Non-pigmented ciliary epithelial cell (primary cell): ENCODE measurements at places on chromosomes 1 and 21.
A peak's percentile ranks its signal among the peaks of the same experiment; 100 is the strongest.

GRCh38 chr1:171061425-171062143 lies 29.1 kb upstream of the FMO3 start:
- no peak for DNase-seq

DNA sequence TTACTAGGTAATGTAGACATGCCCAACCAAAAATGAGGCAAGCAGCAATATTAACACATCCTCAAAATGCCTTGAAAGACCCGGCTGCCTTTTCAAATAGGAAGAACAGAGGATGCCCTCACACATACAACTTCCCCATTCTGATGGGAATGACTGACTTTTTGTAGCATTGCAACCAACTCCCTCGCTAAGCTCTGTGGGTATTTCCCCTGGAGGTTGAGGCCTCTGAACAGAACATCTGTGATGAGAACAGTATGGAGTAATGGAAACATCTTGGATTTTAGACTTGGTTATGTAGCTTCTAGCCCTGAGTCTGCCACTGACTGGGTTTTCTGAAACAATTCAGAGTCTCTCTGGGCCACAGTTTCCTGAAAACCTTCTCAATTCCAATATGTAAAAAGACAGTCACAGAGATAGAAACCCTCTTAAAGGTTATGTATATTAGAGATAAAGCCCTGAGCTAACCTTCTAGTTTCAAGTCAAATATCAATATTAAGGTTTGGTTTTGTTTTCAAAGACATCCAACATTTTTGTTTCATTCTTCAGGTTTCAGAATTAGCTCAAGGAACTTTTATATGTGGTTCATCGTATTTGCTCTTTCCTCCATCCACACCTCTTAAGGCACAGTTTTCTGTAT lies 311.5 kb downstream of the SETD4 start:
- no peak for DNase-seq

GRCh38 chr1:240497908-240498307 lies 114.0 kb downstream of the GREM2 start:
- DNase-seq, result no peak

- no peak for DNase-seq
Observed at GRCh38 chr21:38600106-38600505, 101.8 kb upstream of the ERG start.

DNA sequence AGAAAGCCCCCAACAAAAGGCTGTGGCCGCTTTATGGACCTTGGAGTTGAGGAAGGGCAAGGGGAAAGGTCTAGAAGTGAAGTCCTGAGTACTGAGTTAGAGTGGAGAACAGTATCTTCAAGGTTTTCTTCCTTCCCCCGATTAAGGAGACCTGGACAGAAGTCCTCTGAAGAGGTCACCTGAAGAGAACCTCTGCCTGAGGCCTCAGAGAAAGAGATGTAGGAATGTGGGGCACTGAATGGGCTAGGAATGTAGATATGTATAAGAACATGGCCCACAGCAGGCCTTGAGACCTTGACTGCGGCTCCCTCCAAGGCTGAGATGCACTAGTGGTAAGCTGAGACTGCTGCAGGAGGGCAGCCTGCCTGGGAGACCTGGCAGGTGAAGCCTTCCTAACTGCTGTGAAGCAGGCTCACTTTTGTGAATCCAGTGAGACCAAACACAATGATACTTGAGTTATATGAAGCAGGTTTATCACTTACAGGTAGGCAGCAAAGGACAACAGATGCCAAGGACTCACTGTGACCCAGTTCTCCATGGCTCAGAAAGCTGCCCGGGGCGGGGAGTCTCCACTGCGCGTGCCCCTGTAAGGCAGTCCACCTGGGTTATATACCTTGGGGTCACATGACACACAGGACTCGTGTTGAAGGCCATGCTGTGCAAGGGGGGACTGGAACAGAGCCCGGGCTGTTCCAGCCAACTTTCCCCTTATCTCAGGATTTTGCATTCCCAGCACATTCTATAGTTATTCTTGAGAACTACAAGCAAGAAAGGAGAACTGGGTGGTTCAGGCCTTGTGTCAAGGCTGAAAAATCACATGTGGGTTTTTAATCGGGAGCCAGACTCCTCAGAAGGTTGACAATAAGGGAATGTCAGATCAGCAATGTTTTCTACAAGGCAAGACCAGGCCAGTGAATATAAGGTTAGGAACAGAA lies 78.8 kb upstream of the PPM1J start:
- no peak for DNase-seq

GRCh38 chr1:37741130-37741529 lies 23.8 kb downstream of the EPHA10 start:
- DNase-seq, result peak; percentile 20

DNA sequence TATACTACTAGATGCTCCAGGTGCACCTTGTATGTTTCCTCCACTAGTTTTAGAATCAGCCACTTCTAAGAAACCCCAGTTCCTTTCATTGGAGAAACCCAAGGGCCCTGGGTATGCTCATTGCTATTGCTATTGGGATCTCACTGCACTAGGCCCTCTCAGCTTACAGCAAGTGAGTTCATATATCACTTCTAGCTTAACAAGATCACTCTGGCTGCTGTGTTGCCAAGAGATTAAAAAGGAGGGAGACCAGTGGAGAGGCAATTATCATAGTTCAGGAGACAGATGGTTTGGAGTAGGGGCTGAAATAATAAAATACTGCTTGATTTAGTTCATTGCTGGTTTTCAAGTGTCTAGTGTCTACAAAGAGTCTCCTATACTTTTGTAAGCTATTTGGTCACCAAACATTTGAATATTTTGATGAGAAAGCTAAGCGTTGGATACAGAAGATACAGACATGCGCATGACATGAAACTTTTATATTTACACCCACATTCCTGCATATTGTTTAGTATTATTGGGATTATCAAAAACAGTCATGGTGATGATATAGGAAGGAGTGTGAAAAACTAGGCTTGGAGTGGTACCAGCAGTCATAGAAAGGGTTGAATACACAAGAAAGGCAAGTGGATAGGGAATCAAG lies 671.9 kb downstream of the ADGRL2 start:
- DNase-seq, result no peak

DNA sequence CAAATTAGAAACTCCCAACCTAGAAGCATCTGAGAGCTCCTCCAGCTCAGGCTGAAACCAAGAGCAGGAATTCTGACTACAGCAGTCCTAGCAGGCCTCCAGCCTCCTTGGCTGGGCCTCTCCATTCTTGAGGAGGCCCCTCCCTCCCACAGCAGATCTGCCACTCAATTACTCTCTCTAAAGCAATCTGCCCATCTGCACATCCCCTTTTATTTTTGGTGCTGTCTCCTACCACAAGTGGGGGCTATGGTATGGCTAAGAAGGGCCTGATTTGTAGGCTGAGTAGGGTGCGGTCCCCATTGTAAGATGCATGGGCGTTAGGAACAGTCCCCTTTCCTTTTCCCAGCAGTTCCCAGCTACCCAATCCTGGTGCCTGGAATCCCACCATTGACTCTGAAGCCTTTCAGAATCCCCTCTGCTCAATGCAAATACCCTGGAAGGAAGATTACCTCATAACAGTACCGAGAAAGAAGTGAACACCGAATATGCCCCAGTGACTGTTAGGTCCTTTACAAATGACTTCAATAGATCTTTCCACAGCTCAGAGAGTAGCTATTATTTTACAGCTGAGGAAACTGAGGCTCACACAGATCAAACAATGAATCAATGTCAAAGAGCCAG lies 11.6 kb upstream of the TTC39A start:
- no peak for DNase-seq

GRCh38 chr1:235920596-235921375 lies 54.1 kb upstream of the LYST start:
- no peak for DNase-seq

DNA sequence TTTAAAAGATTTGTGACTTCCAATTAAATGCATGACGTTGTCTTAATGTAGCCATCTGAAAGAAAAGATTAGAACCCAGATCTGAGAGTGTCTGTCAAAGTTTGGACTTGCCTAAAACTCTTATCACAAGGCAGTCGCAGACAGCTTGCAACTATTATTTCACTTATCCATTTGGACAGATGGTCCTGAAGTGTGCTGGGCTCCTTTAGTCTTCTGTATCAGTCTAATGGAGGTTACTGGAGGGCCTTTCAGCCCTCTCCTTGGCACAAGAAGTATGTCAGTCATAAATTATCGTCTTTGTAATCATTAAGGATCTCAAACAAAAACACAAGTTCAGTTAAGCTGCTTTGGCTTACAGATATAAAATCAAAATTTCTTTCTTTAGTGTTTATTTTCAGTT lies 15.5 kb downstream of the PROX1 start:
- DNase-seq, result no peak

GRCh38 chr1:228336308-228337030 lies 70.2 kb downstream of the TRIM11 start:
- no peak for DNase-seq

DNA sequence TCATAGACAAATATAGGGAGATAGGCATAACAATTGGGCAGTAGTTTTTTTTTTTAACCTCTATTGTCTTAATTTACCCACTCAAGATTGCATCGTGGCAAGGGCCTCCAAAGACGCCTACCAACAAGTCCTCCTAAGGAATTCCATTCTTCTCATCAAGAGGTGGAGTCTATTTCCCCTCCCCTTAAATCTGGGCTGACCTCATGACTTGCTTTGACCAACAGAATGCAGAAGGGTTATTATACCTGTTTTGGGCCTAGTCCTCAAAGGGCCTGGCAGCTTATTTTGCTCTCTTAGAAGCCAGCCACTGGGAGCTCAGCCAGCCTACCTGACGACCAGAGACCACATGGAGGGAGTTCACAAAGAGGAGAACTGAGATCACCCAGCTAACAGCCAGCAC lies 92.3 kb downstream of the COQ8A start:
- no peak for DNase-seq

GRCh38 chr21:42655796-42656770 lies 2.7 kb downstream of the PDE9A start:
- DNase-seq, result no peak

GRCh38 chr1:173433751-173434326 lies 43.3 kb upstream of the PRDX6 start:
- DNase-seq, result no peak

- DNase-seq, result no peak
Observed at GRCh38 chr1:70397013-70397412, 14.1 kb upstream of the CTH start.

DNA sequence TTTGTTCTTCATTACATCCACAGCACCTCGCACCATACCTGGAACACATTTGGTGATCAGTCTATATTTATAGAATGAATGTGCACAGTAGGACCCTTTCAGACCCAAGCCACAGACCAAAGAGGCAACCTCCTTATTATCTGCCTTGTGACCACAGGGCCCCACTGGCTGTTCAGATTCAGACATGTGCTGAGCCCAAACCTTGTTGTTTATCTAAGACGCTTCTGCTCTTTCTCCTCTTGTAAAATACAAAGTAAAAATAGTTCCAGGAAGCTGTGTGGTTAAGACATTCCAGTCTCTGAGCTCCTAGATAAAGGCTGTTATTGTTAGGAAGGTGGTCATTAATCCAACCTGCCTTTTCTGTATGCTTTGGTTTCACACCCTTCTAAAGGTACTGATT lies 3.6 kb upstream of the SCMH1 start:
- DNase-seq, result no peak

DNA sequence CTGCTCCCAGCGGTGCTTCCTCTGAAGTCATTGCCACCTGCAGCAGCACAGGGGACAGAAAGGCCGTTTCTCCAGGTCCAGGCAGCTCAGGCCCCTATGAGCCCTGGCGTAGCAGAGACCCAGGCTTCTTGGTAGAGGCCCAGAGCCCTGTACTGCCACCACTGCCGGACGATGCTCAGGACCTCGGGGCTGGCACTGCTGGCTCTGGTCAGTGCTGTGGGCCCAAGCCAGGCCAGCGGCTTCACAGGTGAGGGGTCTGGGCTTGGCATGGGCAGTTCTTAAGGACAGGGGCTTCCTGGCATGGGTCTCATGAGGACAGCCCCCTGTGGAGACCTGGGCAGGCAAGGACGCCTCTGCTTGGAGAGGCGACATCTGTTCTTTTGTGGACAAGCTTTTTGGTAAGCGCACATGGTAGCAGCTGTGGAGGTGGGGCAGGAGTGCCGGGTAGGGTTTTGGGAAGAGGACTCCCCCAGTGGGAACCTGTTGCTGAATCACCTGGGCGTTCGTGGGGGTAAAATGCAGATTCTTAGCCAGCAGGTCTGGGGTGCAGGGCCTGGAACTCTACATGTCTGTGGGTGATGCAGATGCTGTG lies at the start of gene UMODL1:
Gene UMODL1 (plus strand): TSS at position 172 of the 592 bp plus-strand sequence. CDS start 0 bp downstream, at position 172.
- no peak for DNase-seq

- no peak for DNase-seq
Observed at GRCh38 chr21:18129526-18129925, 115.1 kb upstream of the CHODL start.

- no peak for DNase-seq
Observed at GRCh38 chr1:215710036-215710898, 143.2 kb downstream of the KCTD3 start.

- DNase-seq, result no peak
Observed at GRCh38 chr21:34967509-34968289, 81.4 kb downstream of the RUNX1 start.
